Activated effector memory CD4-positive, alpha-beta T cell treated with anti-CD3 and anti-CD28 coated beads, Interleukin-2, amount 50 U/mL, for 16 hours (primary cell): ENCODE measurements at places on chromosomes 2 and 18.

DNA sequence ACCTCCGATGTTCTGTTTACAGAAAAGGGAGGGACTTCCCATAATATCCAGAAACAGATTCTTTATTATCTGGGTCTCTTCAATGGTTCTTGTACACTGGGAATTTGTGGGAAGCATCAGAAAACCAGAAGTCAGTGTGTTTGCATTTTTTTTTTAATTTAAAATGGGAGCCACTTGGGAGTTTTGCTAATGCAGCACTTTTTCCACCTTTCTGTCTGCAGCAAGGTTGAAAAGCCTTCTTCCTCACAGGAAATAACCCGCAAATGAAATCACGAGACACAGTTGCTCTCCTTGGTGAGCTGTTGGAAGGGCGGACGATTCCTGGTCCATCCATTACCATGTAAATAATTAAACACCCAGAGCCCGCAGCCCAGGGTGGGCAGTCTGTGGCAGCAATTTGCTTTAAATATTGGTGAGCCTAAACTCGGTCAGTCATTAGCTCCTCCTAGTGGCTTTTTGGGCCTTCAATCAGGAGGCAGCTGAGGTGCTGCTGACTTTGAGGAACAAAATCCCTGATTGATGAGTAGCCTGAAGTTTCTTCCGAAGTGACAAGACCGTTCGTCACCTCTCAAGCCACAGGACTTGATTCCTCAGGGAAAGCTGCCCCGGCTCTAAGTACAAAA, 471.5 kb downstream of the EPHA4 start:
- DNase-seq: no peak

DNA sequence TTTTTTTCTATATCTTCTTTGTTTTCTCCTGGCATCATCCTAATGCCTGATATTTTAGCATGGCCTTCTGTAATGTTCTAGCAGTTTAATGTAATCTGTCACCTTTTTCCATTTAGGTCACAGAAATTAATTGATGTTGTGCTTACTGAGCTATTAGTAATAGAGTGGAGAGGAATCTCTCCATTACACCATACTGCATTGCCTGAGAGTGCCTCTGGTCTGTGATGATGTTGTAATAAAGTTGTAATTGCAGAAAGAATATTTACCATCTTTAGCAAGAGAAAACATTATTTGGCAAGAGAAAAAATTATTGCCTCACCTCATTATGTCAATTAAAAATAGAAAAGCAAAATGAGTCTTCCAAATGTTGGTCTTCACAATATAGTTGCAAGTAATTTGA, 213.2 kb downstream of the KCNJ3 start:
- no peak for DNase-seq

DNA sequence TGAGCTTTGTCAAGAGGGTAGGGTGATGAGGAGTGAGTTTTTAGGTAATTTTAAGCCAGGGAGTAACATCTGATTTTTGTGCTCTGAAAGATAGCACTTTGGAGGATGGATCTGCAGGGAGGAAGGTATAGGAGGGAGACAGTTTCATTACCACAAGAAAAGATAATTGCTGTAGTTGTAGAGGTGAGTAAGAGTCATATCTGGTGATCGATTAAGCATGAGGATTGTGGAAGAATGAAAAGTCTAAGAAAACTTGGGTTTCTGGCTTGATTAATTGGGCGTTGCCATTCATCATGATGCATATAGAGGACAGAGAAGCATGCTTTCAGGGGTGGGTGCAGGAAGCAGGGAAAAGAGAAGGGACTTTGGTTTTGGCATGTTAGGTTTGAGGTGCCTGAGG, 18.5 kb downstream of the KCMF1 start:
- DNase-seq: no peak

GRCh38 chr2:24580561-24580960, 89.5 kb downstream of the NCOA1 start:
- no peak for DNase-seq

DNA sequence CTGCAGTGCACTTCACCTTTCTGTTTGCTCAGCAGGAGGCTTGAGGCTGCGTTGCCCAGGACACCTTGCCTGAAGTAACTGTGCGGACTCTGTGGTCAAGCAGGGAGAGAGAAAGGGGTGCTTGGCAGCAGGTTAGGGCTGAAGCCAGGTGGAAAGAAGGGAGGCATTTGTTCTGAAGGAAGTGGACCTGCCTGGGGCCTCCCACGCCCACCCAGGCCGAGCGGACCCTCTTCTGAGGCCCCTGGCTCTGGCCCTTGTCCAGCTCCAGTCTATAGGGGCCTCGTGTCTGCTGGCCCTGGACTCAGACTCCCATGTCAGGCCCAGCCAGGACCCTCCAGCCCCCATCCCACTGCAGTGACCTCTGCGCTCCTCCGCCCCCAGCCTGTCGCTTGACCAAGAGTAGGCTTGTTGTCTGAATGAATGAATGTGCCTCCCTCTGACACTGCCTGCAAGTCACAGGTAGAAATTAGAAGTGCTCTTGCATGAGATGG, 2.5 kb downstream of the SNED1 start:
- DNase-seq: no peak

DNA sequence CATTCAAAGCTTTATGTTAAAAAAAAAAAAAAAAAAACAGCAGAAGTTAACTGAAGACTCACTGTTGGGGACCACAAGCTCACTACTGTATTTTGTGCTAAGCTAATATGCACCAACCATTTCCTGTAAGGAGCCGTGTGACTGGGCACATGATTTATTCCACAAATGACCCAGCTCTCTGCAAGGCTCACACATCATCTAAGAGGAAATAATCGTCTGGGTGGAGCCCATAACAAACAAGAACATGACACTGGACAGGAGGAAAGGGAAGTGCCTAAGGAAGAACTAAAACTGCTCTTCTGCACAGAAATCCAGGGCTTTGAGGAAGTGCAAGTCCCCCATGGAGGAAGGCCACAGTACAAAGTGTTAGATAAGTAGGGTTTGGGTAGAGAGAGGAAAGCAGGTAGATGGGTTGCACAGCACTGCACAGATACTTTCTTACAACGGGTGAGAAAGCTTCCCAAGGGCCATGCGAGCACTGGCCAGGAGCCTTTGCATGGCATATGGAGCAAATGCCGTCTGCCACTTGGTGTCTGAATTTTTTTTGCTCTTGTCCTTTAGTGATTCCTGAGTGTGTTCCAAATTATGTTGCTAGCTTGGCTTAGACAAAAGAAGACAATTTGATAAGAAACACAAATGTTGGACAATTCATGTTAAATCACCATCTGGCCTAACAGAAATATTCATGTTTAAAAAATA, 24.4 kb downstream of the NFE2L2 start:
- DNase-seq: no peak

DNA sequence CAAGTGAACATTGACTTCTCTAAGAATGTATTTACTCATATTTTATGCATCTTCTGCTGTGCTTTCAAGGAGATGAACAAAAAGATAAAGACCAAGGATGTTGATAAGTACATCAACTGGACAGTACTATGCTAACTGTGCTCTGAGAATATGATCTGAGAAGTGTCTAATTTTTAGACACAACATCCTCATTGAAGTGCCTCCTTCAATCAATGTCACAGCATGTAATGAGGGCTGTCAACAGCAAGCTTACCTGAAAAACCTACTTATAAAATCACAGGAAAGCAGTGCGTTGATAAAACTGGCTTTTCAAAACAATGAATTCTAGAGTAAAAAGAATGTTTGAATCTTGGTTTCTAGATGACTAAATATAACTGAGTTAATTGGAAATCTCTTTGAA, 452.9 kb upstream of the DSEL start:
- no peak for DNase-seq

GRCh38 chr18:59032308-59032707, 107.4 kb upstream of the SEC11C start:
- no peak for DNase-seq

- no peak for DNase-seq
Observed at GRCh38 chr2:219159771-219160185, 837 bp downstream of the NHEJ1 start.

DNA sequence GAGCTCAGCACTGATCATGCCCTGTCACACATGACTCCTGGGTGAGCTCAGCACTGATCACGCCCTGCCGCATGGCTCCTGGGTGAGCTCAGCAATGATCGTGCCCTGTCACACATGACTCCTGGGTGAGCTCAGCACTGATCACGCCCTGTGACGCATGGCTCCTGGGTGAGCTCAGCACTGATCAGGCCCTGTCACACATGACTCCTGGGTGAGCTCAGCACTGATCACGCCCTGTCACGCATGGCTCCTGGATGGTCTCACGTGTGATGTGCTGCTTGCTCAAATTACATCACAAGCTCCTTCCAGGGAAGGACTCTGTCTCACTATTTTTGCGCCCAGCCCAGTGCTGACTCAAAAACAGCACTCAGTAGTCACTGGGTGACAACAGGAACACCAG, 258.0 kb downstream of the HDAC4 start:
- DNase-seq: no peak

GRCh38 chr2:25168256-25169072, at the start of gene POMC:
POMC (minus strand) TSS chr2:25168580; CDS start chr2:25164772, 3,808 bp downstream.
- peak; percentile 69 for DNase-seq

- DNase-seq: no peak
Observed at GRCh38 chr18:5842653-5843052, 52.7 kb downstream of the TMEM200C start.

DNA sequence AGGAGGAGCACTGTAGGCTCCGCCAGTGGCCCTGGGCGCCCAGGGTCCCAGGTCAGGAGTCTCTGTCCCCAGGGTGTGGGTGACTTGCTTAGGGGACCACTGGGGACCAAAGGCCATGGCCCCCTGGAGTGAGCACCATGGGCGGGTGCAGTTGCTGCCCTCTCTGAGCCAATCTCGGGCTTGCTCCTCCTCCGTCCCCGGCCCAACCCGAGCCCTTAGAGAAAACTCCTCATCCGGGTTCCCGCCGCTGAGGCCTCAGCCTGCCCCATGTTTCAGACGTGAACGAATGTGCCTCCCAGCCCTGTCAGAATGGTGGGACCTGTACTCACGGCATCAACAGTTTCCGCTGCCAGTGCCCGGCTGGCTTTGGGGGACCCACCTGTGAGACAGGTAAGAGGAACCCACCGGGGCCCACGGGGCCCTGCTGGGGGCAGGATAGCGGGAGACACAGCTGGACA, 38.6 kb downstream of the SNED1 start:
- DNase-seq: peak; percentile 75

DNA sequence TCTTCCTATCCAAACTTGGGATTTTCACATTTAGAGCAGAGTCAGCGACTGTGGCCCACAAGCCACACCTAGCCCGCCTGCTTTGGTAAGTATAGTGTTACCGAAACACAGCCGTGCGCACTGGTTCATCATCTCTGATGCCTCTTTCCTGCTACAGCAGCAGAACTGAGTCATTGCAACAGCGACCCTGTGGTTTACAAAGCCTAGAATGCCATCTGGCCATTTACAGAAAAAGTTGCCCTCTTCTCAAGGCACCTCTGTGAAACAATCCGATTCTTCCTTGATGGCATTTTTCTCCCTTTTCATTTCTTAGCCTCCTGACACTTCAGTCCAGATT, 10.7 kb upstream of the IAH1 start:
- DNase-seq: no peak

GRCh38 chr2:233814056-233814835, 36.1 kb downstream of the MROH2A start:
- peak; percentile 44 for DNase-seq

DNA sequence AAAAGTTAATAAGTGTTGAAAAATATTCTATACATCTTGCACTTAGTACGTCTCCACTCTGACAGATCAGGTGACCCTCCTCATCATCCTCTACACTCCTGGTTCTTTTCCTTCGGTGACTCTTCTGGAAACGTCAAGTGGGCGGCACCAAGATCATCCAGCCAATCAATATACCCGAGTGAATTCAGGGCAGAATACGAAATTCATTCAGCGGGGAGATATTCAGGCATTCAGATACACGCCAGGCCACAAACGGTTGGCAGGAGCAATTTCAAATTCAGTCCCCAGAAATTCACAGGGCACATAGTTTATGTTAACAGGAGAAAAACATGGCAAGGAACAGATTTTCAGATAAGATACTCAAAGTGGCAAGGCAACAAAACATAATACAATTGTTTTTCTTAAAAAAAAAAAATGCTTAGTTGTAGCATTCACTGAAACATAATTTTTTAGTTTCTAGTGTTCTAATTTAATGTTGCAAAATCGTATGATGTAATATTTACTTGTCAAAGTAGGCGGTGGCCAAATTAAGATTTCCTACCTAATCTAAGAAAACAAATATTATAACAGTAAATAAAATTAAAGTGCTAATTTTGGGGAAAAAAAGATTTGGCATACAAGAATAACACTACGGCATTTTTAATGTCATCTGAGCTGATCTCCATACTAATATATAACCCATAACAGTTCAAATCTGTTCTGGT, 4.2 kb downstream of the CLK1 start:
- DNase-seq: peak; percentile 72

DNA sequence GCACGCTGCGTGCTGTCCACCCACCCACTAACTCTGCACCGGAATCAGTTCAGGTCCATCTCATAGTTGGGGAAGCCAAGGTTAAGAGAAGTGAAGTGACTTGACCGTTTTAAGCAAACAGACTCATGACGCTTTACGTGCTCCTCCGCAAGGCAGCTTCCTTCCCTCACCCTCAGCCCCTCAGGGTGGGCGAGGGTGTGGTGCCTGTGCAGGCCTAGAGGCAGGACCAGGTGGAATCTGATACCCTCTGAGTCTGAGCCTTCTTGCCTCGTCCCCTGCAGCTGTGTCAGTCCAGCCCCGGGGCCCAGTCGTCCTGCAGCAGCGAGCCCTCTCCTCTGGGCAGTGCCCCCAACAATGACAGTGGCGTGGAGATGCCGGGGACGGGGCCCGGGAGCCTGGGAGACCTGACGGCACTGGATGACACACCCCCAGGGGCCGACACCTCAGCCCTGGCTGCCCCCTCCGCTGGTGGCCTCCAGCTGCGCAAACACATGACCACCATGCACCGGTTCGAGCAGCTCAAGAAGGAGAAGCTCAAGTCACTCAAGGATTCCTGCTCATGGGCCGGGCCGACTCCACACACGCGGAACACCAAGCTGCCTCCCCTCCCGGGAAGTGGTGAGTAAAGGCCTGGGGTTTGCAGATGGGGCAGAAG, 250.5 kb downstream of the GLI2 start:
- peak; percentile 60 for DNase-seq

GRCh38 chr2:226488034-226488433, 311.6 kb downstream of the IRS1 start:
- DNase-seq: no peak
